Hepatic stellate cell (primary cell): ENCODE measurements at places on chromosomes 6 and 20.

DNA sequence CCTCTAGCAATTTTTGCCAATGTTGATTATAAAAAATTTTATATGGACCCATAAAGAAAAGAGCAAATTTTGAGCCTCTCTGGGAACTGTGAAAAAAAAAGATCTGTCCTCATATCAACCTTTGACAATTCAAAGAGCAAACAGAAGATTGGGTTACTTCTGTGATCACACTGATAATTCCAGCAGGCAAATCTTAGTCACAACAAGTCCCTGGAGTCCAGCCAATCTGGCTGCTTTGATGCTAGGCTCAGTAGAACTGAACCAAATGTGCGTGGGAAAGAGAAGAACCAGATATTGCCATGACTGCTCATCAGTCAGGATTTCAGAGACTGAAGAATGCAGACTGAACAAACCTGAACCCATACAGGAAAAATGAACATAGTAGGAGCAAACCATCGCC, 438.4 kb upstream of the FLRT3 start:
- DNase-seq = no peak

- no peak for DNase-seq
Observed at GRCh38 chr6:1613346-1613687, 3.6 kb downstream of the FOXC1 start.

GRCh38 chr6:128112494-128112893, 211.6 kb upstream of the THEMIS start:
- peak; percentile 3 for DNase-seq

GRCh38 chr6:158816803-158817727, 2.1 kb downstream of the EZR start:
- DNase-seq = peak; percentile 21

- DNase-seq = peak; percentile 83
Observed at GRCh38 chr6:149963212-149963461, 606 bp upstream of the ULBP1 start.

GRCh38 chr6:150076196-150076893, 7.4 kb upstream of the ULBP3 start:
- no peak for DNase-seq

DNA sequence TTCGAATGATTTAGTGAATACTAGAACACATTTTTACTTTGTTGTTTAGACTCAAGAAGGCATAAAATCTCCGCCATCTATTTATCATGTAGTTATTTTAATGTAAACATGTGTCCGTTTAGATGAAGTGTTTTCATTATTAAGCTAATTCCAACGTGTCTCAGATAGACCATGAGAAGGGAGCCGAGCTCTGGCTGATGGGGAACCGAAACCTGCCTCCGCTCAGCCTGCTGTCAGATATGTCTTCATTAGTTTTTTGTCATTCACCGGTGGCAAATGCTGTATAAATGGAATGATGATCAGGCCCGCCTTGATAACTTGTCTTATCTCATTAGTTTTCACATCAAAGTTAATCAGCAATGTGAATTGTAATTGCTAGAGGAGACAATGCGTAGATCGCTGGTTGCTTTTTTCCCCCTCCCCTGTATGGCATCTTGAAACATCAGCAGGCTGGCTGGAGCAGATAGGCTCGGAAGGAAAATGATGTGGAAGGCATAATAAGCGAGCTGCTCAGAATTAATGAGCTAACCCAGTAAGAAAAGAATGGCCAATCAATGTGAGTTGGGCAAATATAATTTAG, 136.4 kb downstream of the LINC00237 start:
- no peak for DNase-seq

DNA sequence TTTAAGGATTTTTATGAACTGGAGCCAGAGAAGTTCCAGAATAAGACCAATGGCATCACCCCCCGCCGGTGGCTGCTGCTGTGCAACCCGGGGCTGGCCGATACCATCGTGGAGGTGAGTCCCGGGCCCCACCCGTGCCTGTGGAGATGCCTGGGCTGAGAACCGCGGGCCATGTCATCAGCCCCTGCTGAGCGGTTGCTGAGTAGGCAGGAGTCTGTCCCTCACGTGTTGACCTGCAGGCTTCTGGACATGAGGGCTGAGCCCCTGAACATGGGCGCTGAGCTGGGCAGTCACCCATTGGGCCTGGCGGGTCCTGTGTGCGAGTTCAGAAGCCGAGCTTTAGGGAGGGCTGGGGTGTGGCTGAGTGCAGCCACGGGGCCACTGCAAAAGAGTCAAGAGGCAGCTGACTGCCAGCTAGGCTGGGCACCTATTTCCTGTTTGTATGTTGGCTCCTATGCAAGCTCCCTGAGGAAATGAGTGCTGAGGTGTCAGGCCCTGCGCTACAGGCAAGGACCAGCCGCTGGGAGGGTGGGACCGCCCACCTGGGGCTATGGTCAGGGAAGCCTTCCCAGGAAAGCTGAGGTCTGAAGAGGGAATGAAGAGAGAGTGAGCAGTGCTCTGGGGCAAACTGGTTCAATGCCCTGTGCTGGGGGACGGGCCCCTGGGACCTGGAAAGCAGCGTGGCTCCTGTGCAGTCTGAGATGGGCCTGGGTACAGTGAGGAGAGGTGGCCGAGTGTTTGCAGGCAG, 34.3 kb downstream of the PYGB start:
- DNase-seq = no peak
